ENCODE measurements at places on chromosomes 7 and 10. TPM values are rescaled to one million over a fixed set of nuclear protein-coding genes. Genes with fewer than 3 reads are reported as not detected.
A peak's percentile ranks its signal among the peaks of the same experiment; 100 is the strongest.

DNA sequence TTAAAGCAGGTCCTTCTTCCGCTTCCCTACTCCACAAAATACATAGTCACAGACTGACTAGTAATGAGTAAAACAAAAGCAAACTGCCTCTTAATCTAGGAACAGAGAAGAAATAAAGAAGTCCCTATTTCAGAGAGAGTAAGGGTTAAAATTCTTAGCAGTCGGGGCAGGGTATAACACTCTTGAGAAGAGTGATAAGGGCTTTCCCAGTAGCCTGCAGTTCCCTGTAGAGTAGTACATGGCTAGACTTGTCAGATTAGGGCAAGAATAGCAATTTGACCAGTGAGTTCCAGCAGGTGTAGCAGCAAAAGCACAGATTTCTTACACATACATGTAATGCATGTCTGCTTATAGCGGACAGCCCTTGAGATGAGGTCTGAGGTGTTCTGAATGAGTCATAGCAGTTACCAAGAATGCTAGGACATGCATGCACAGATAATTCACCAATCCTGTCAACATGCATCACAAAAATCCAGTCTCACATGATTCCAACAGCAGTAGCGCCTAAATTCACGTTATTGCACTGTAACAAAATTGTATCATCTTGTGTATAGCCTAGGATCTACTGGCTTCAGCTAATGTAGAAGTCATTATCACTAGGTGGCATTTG, 40.7 kb downstream of the BTRC start:
- DNase-seq, result no peak

DNA sequence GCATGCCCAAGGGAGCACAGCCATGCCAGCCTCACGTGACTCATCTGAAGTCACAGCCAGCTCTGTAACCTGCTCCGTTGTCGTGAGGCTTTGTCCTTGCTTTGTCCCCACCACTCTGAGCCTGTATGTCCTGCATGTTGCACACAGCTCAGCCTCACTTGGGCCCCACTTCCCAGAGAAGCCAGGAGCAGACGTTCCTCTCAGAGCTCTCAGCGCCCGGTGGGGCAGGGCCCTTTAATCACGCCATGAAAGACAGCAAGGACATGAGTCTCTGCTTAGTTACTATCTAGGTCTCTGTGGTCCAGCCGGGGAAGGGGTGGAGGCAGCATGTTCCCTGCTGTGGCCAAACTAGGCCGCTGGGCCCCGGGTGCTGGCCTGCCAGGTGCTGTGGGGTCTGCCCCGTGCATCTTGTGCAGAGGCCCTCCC, 127.4 kb upstream of the FAM20C start:
- no peak for DNase-seq

DNA sequence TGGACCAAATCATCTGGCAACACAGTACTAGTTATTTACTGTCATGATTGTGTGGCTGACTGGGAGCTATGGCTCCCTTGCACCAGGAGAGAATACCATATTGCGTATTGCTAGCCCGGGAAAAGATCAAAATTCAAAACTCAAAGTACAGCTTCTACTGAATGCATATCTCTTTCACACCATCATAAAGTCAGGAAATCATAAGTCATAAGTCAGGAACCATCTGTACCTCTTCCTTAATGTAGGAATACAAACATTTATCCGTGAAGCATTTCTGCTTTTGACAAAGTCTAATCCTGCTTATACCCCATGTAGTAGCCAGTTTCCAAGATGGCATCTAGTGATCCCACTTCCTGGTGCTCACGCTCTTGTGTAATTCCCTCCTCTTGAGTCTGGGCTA, 2.2 kb upstream of the CREB3L2 start:
- no peak for DNase-seq

GRCh38 chr10:121927318-121927840, 452 bp downstream of the ATE1 start:
- DNase-seq, result peak; percentile 26

DNA sequence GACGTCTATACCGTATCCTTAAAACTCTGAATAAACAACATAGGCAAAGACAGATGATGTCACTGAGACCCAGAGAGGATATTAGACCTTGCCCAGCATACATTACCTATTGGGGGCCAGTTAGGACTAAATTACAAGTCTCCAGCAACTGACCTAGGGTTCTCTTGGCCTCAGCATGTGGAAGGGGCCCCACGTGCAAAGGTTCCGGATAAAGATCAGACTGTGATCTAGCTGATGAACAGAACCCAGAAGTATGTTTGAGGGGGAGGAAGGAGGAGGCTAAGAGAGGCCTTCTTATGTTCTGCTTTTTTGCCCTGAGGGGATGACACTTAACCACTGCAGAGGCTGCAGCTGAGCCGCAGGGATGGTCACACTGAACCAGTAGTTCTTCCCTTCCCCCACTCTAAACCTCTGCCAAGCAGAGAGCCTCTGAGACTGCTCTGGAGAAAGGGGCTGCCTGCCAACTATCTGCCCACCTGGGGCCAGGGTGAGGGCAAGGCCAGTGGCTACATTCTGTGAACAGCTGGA, 24.0 kb upstream of the KMT2C start:
- DNase-seq, result no peak

DNA sequence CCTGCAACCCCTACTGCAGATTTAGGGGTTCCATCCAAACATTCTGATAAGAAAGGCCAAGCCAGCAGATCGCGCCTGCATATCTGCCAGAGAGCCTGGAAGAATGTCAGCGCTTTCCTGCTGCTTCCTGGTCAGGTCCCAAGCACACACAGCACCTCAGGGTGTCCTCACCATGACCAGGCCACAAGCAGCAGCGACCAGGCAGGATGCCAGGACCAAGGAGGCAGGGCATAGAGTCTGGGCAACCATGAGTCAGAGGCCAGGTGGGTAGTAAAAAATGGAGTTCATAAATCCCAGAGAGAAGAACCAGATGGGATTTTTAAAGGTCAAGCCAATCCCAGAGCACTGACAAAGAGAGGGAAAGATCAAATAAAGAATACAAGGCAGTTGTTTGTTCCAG, 5.5 kb upstream of the FAM131B start:
- no peak for DNase-seq

DNA sequence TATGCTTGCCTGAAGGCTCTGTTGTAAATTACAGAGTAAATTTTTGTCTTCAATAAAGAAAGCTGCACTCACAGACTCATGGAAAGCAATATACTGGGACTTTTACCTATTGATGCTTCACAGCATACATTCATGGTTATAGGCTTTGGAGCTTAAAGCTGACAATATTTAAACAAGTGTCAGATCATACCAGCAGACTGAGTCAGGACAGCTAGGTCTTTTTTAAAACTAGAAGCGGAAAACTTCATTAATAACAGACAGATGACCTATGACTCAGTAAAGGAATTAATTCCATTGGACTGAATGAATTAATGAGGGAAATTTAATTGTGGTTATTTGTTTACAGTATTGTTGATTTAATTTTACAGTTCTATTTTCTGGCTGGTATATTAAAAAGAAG, 165.8 kb upstream of the DGKB start:
- no peak for DNase-seq

- peak; percentile 25 for DNase-seq
Measured at GRCh38 chr10:88385601-88386203, 197.4 kb downstream of the RNLS start.

- no peak for DNase-seq
Measured at GRCh38 chr10:101816913-101817336, 1.3 kb downstream of the OGA start.

- no peak for DNase-seq
Measured at GRCh38 chr7:90483251-90483650, 13.8 kb downstream of the PTTG1IP2 start.

GRCh38 chr7:26526265-26526587, 234.6 kb downstream of the SNX10 start:
- DNase-seq, result no peak

C10orf62 gene
- polyA plus RNA-seq, result 0.45 TPM

CPA4 gene
- 0.34 TPM for polyA plus RNA-seq

ENTPD1 gene
- polyA plus RNA-seq, result 23.1 TPM
